Umbilical cord (tissue), 2 donors: ENCODE measurements at places on chromosomes 16 and 17.

GRCh38 chr17:52105591-52105990, 52.9 kb downstream of the CA10 start:
- DNase-seq, result no peak

GRCh38 chr17:43839670-43840108, 6.7 kb upstream of the MPP3 start:
- DNase-seq, result no peak

GRCh38 chr17:80289616-80290015, 29.0 kb downstream of the RNF213 start:
- DNase-seq, result no peak

DNA sequence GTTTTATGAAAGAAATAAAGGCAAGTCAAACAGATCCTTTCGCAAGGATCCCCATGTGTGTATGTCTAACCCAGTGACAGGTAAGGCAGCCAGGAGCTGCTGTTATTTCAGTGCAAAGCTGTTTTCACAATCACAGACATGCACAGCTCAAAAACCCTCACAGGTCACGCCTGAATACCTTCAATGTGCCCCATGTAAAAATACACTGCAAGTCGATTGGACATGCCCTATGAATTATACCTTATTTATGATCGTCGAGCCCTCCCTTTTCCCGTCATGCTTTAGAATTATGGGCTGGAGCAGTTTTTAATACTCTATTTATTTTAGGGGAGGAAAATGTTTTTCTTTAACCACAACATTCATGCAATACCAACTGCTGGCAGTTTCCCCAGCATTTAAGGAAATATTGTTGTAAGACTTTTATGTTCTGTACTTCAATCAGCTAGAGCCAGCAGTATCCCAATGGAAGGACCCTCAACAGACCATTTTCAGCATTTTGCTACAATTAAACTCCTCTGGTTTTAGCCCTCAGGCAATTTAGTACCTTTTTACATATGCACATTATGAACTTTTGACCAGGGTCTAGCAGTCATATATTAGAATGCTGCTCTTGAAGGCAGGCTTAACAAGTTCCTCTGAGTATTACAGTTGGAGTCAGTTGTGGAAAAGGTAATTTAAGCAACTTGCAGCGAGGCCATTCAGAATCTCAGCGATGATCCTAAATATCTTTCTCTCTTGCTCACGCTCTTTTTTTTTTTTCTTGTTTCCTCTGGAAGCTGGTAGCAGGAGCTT, 362.2 kb downstream of the WWOX start:
- no peak for DNase-seq

DNA sequence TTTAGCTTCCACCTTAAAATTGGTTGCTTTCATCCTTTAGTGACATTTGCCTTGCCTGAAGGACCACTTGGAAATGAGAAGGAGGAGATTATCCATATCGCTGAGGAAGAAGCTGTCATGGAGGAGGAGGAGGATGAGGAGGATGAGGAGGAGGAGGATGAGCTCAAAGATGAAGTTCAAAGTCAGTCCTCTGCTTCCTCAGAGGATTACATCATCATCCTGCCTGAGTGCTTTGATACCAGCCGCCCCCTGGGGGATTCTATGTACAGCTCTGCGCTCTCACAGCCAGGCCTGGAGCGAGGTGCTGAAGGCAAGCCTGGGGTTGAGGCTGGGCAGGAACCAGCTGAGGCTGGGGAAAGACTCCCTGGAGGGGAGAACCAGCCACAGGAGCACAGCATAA, 11.5 kb upstream of the TMEM106A start:
- DNase-seq, result no peak

DNA sequence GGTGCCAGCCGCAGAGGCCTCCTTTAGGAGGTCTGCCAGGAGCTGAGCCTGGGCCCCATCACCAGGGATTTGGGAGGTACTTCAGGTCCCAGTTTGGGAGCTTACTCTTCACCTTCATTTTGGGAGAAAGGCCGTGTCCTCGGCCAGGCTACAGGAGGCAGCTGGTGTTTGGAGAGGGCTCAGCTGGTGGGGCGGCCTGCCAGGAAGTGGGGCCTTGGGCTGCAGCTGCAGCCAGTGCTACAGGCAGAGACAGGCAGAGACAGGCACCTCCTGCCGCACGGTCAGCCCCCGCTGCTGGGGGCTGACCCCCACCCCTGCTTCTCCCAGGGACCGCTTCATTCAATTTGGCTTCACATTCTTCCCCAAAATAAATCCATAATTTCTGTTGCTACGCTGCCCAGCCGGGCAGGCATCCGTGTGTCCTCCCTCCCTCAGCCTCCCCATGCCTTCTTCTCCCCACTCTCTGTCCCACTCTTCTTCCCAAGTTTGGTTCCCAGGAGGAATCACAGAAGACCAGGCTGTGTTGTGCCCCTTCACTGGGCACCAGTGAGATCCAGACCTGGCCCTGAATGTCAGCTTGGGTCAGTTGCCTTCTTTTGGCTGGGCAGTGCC, 6.1 kb downstream of the TMEM235 start:
- no peak for DNase-seq

DNA sequence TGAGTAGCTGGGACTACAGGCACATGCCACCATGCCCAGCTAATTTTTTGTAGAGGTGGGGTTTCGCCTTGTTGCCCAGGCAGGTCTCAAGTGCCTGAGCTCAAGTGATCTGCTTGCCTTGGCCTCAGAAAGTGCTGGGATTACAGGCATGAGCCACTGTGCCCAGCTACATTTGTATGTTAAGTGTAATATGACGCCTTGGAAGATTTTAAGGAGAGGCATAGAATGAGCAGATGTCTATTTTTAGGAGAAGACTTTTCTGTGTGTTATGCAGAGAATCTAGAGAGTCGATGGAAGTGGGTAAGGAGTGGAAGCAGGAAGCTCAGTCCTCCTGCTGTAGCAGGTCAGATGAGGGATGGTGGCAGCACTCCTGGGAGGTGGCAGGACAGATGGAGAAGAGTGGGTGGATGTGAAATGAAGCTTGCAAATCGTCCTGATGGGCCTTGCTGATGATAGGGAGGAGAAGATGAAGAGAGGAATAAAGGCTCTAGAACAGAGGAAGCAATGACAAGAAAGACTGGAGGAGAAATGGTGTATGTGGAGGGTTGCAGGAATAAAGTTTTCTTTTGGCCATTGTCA, 125.3 kb downstream of the SHISA6 start:
- DNase-seq, result peak; percentile 5

DNA sequence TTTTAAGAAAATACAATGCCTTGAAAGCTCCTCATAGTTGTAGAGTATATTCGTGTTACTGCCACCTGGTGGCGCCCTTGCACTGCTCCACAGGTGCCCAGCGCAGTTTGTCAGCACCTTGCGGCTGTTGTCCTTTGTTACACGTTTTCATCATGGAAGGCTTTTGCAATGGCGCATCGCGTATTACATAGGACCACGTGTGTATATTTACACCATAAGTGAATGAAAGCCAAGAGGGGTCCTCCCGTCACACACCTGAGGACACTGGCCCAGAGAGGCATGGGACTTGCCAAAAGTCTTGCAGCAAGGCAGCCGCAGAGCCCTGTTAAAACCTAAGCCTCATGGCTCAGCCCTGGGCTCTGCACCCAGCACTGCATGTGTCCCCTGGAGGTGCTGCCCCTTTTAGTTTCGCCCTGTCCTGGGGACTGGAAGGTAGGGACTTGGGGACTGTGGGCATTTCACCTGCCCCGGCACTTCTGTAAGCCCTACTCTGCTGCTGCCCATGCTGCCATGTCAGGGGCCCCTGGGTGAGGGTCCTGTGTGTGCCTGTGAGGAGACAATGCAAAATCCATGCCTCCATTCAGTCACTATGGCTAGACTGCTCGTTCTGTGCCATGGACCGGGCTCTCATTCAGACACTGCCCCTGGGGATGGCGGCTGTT, 24.3 kb downstream of the POLR3E start:
- peak; percentile 47 for DNase-seq

- DNase-seq, result no peak
These were observed 17.0 kb downstream of the GFOD2 start for GRCh38 chr16:67702130-67702529.

- peak; percentile 65 for DNase-seq
These were observed 170.1 kb upstream of the CDH13 start for GRCh38 chr16:82456683-82457082.

GRCh38 chr16:31262084-31262483, 2.3 kb downstream of the ITGAM start:
- DNase-seq, result no peak

- DNase-seq, result no peak
These were observed 32.8 kb downstream of the MMD start for GRCh38 chr17:55388842-55389241.

DNA sequence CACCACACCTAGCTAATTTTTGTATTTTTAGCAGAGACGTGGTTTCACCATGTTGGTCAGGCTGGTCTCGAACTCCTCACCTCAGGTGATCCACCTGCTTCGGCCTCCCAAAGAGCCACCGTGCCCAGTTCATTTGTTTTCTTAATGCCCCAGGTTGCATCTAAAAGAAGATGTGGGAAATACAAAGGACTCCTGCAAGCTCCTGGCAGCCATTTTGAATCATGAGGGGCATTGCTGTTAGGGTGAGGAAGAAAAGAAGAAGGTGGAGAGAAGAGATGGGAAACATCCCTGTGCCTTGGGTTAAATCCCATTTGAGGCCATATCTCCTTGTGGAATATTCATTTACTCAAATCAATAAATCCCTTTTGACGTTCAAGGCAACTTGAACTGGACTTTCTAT, 365.3 kb upstream of the ERCC4 start:
- DNase-seq, result no peak

GRCh38 chr16:74740795-74741304, 33.8 kb downstream of the FA2H start:
- DNase-seq, result no peak

DNA sequence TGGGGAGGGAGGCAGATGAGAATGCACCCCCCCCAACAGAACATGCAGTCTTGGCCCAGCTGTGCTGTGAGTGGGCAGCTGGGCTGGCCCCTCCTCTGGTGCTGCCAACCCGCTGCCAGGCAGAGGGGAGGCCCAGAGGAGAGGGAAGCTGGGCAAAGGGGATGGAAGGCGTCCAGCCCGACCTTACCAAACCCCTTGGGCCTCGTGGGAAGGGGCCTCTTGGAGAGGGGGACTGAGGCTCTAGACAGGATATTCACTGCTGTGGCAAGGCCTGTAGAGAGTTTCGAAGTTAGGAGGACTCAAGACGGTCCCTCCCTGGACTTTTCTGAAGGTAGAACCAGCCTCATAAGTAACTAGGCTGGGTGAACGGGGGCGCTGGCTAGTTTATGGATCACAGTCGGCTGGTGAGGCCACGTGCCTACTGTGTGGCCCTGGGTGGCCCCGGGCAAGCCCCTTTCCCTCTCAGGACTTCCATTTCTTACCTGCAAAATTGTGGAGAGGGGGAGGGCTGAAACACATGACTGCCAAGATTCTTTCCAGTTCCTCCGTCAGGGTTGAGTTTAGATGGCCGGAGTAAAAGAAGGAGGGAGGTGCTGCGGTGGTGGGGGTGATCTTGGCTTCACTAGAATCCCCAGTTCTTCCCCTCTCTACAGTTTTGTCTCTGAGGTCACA, 857 bp upstream of the STAT5A start:
- peak; percentile 70 for DNase-seq

GRCh38 chr16:23371368-23371767, 69.3 kb downstream of the SCNN1B start:
- no peak for DNase-seq

- DNase-seq, result no peak
These were observed 45.8 kb downstream of the WNT3 start for GRCh38 chr17:46772475-46773220.

- DNase-seq, result peak; percentile 91
These were observed 701 bp upstream of the MRC2 start for GRCh38 chr17:62626719-62627218.

- no peak for DNase-seq
These were observed 50.0 kb upstream of the CAPN15 start for GRCh38 chr16:477301-478157.

DNA sequence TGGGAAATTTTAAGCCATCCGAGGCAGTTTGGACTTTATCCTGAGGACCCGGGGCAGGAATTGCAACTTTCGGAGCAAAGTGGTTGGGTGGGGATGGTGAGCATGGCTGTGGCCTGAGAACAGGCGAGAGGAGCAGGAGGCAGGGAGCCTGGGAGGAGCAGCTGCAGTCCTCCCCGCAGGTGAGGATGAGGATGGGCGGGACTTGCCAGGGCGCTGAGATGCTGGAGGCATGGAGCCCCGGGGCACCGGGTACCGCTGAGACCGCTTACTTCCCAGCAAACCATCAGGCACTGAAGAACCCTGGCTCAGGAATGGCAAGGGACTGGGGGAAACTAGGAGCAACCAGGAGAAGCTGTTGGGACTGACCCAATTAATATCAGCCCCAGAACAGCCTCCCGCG, 210.8 kb downstream of the GSG1L start:
- no peak for DNase-seq

DNA sequence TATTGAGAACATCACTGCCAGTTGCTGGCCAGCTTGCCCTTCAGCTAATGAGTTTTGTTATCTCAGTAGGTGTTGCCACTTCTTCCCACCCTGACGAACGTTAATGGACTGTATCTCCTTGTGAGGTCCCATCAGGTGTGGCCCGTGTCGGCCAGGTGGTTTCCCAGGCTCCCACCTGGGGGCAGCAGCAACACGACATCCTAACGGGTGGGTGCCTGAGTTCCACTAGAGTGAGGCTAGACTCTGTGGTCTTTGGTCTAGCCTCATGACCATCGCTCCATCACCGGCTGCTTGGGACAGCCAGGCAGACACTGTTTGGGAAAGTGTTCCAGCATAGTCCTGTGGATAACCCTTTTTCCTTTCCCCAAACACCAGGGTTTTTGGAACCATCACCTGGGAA, 45.6 kb upstream of the LCMT1 start:
- DNase-seq, result no peak

GRCh38 chr17:49230636-49231562, at the start of gene PHOSPHO1:
Gene PHOSPHO1 (minus strand): TSS chr17:49230787. CDS start chr17:49226691, 4,096 bp downstream.
- DNase-seq, result peak; percentile 83

- DNase-seq, result no peak
These were observed 52.5 kb upstream of the CACNG3 start for GRCh38 chr16:24203675-24204074.

- no peak for DNase-seq
These were observed 2.1 kb upstream of the C1QL1 start for GRCh38 chr17:44970136-44970741.

- DNase-seq, result peak; percentile 91
These were observed 20.8 kb upstream of the ZFHX3 start for GRCh38 chr16:73068541-73069401.

DNA sequence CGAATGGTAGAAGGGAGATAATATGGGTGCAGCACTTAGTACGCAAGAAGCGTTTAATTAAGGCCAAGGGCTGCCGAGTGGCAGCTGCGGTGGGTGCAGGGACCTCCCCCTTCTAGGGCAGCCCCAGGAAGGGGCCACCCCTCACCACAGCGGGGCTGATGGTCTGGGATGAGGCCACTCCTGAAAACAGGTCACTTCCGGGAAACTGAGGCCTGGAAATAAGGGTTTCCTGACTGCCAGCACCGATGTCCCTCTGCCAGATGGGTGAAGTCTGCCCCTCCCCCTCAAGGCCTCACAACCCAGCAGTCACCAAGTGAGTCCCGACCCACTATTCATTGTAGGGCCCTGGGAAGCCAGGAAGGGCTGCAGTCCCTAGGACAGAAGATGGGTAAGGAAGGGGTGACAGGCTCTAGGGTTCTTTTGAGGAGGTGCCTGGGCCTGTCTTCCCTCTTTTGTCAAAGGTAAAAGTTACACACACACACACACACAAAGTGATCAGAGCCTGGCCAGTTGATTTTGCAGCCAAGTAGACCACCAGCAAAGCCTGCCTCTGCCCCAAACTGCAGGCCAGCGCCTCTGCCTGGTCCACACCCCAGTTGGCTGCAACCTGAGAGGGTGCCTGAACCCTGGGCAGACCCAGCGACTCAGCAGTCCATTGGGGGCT, 12.5 kb downstream of the SREBF1 start:
- peak; percentile 35 for DNase-seq

GRCh38 chr16:73176577-73177013, 128.7 kb upstream of the ZFHX3 start:
- DNase-seq, result peak; percentile 54

- peak; percentile 45 for DNase-seq
These were observed 28.9 kb upstream of the RBFOX1 start for GRCh38 chr16:7303660-7304200.
